Activated CD4-positive, alpha-beta T cell treated with anti-CD3 and anti-CD28 coated beads for 1 hour (primary cell): ENCODE measurements at places on chromosomes 3 and 15.

DNA sequence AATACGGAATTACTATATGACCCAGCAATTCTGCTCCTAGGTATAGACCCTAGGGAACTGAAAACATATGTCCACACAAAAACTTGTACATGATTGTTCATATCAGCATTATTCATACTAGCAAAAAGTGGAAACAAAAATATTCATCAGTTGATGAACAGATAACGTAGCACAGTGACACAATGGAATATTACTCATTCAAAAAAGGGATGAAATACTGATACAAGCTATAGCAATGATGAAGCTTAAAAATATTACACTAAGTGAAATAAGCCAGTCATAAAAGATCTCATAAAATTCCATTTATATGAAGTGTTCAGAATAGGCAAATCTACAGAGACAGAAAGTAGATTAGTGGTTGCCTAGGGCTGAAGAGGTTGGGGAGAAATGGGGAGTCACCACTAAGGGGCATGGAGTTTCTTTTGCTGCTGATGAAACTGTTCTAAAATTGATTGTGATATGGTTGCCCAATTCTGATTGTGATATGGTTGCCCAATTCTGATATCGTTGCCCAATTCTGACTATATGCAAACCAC is 10.5 kb downstream of the C15orf61 start:
- DNase-seq, result no peak

GRCh38 chr3:3625544-3626271 is 173.5 kb upstream of the LRRN1 start:
- DNase-seq, result no peak

GRCh38 chr3:52208556-52208955 is 10.6 kb downstream of the ALAS1 start:
- DNase-seq, result no peak

- DNase-seq, result no peak
Observed at GRCh38 chr3:126208182-126208581, 27.8 kb upstream of the ALDH1L1 start.

GRCh38 chr3:129888771-129889170 is 4.7 kb downstream of the TMCC1 start:
- DNase-seq, result no peak

DNA sequence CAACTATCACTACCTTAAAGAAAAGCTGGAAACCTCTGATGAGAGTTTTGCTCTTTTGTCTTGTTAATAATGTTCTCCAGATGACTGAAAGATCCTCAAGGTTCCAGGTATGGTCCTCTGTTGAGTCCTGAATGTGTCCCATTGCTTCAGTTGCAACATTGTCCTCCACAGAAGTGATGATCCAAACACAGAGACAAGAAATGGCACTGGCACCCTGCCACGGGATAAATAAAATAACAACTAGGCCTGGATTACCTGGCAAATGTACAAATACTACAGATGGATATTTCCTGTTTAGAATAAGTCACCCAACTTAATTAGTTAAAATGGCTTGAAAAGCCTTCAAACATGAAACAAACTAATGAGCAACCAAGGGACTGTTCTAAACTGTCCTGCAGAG is 58.3 kb downstream of the EIF3J start:
- DNase-seq, result no peak

DNA sequence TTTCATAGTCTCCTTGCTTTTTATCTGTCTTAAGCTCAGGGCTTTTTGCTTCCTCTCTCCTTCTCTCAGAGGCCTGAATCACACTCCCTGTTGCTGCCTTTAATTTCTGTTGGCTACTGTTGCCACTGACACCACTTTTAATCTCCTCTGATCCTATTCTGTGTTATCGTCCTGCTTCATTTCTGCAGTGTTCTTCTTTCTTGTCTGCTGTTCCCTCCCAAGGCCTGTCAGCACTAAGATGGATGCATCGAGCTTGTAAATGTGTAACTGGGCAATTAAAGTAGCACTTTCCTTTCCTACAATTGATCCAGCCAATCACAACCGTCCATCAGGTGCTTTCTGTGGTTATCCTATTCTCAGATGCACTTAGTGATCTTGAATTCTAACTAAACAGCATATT is 71.3 kb upstream of the VEPH1 start:
- no peak for DNase-seq

DNA sequence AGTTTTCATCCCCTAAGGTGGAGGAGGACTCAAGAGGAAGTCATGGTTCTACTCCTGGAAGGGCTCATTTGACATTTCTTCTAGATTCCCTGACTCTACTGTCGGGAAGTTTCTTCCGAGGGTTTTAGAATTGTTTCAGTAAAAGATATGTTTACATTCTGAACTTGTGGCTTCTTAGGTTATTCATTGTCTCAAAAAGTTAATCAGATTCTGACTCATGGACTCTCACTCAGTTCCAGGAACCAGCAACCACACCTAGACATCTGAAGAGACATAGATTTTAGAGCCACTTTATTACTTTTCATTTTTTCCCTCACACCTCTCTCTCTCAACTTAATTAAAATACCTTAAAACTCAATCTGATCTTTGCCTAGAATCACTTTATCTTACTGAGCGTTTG is 862.6 kb downstream of the AGBL1 start:
- DNase-seq, result no peak

GRCh38 chr3:177378168-177378567 is 180.9 kb upstream of the TBL1XR1 start:
- no peak for DNase-seq

DNA sequence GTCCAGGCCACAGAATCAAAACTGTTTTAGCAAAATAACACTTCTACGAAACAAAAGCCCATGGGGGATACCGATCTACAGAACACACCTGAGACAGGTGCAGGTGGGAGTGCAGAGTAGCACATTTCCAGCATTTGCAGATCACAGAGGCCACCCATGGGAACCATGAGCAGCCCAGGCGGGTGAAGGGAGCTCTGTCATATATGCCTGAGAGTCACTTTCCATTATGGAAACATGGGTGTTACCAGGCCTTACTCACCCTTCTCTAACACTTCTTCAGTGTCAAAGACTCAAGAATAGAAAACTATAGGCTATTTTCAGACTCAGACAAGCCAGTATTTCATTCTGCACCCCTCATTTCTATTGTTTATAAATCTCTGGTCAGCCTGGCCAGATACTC is 3.5 kb downstream of the PLA1A start:
- no peak for DNase-seq

DNA sequence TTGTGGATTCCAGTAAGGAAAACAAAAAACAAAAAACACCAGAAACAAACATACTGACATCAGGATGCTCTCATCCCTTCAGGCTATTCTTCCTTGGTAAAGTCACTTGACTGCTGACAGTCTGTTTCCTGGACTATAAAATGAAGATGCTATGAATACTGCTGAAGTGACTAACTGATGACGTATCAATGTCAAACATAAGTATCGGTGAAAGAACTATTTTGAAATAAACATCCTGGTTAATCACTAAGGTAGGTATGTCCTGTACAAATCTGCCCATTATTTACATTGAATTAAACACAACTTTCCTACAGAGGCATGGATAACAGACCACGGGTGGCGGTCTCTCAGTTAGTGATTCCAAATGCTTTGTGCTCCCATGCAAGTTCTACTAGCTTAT is 45.9 kb downstream of the CHAC1 start:
- DNase-seq, result no peak

DNA sequence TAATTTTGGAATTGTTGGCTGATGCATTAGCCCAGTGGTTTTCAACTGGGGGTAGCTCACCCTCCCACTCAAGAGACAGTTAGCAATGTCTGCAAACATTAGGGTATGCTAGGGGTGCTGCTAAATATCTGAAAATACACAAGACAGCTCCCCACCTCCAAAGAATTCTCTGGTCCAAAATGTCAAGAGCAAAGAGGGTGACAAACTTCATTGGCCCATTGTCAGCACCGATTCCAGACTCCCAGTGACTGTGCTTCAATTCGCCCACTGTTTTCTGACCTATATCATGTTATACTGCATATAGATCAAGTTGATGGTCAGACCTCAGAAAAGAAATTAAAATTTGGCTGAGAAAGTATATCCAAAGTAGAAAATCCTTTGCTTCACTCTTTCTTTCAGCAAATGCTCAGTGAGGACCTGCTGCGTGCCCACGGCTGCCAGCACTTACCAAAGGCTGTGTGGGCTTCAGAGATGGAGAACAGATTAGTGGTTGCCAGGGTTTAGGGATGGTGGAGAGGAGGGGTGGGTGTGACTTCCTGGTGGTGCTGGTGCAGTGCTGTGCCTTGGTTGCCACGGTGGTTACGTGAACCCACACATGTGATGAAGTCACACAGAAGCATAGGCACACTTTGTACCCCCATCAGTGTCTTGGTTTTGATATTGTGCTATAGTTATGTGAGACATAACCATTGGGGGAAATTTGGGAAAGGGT is 204.0 kb downstream of the PLCL2 start:
- no peak for DNase-seq

DNA sequence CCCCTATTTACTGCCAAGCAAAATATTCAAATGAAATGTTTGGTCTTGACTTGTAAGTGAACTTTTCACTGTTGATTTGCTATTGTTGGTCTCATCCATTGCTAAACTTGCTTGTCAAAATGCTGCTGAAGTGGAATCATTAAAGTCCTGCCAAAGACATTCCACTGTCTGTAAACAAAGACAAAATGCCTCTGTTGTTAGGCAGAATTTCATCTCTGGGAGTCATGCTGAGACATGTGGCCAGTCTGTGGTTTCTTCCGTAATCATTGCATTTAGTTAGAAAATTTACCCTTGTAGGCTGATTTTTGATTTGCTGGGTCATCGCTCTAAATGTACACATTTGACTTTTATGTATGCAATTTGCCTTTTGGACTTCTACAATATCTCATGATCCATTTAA is 577.7 kb downstream of the MECOM start:
- DNase-seq, result no peak

DNA sequence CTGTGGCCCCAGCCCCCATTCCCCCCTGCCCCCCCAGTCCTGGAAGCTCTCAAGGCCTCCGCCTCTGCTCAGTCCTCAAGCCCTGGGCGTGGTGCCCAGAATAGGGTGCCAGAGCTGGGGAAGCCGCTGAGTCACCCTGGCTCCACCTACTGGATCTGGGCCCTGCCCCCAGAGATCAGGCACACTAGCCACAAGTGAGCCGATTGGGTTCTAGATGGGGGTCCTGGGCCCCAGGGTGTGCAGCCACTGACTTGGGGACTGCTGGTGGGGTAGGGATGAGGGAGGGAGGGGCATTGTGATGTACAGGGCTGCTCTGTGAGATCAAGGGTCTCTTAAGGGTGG is 5.7 kb downstream of the EIF4G1 start:
- peak; percentile 33 for DNase-seq

GRCh38 chr3:196195664-196196265 is 15.4 kb downstream of the ZDHHC19 start:
- no peak for DNase-seq

- no peak for DNase-seq
Observed at GRCh38 chr15:38079236-38079635, 144.8 kb downstream of the TMCO5A start.

DNA sequence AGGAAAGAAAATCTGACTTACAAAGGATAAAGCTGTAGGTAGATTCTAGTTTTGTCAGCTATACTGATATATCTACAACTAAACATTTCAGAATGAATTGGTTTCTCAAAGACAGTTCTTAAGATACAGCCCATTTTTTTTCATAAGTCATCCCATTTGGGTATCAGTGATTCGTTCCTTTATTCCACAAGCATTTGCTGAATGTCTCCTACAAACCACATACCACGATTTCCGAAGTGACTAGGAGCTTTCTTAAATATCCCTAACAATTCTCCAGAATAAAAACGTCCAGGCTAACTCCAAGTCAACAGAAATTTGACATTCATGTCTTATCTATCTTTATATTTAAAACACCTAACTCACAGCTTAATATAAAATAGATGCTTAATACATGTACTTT is 59.8 kb downstream of the TP53BP1 start:
- DNase-seq, result no peak

DNA sequence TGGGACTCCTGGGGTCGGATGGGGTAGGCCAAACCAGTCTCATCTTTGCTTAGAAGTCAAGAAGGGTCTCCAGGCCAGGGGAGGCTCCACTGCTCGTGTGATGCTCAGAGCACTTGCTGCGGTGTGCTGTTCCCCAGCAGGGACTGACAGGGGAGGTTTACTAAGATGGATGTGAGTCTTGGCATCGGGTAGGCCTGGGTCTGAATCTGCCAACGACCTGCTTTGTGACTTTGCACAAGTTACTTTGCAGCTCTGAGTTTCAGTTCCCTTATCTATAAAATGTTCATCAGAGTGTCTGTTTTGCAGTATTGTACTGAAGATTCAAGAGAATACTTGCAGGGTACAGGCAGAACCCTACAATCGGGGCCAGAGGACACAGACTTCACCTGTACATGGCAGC is 17.3 kb upstream of the CDCP1 start:
- DNase-seq, result no peak

- no peak for DNase-seq
Observed at GRCh38 chr15:25803541-25803940, 59.6 kb downstream of the ATP10A start.

DNA sequence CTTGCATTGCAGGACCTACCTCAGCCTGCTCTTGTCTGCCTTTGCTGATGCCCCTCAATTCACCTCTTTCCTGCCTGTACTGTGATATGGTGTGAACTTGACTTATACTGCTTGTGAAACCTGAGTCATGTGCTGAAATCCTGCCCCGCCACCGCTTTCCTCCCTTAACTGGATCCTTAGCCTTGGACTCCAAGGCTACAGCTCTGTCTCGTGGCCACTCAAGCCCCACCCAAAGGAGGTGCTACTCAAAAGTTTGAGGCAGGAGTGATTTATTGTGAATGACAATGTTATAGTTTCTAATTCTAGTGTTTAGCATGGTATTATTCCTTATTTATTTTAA is 56.1 kb downstream of the MYZAP start:
- no peak for DNase-seq

- no peak for DNase-seq
Observed at GRCh38 chr15:48190932-48191573, 412 bp upstream of the CTXN2 start.

DNA sequence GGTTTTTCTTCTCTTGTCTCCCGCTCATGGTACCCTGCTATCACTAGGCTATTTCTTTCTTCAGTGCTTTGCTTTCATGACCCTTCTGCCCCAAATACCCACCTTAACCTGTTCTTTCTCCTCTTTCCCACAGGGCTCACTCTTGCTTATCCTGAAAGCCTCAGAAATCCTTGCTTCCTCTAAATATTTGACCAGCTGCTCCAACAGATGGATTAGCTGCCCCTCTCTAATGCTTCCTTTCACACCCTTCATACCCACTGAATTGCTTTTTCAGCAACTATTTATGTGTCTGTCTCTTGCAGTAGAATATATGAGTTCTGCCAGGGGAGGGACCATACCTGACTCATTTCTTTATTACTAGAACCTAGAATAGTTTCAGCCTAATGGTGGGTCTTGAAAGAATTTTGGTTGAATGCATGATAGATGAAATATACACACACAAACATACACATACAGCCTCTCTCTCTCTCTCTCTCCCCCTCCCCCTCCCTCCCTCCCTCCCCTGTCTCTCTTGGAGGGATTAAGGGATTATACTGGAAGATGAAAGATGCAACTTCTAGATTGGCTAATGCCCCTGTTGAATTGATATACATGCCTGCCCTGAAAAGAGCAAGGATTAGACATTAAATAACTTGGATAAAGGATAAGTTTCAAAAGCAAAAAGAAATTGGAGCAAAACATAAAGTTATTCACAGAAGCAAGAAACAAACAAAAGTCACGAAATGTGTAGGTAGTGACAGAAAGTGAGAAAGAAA is 95.0 kb upstream of the GADL1 start:
- no peak for DNase-seq

- no peak for DNase-seq
Observed at GRCh38 chr3:83426300-83426699, 1532.5 kb upstream of the CADM2 start.
